ENCODE measurements at places on chromosomes 11 and 22.

GRCh38 chr22:48198489-48199459 lies 1436.3 kb downstream of the TBC1D22A start:
- DNase-seq, result no peak

DNA sequence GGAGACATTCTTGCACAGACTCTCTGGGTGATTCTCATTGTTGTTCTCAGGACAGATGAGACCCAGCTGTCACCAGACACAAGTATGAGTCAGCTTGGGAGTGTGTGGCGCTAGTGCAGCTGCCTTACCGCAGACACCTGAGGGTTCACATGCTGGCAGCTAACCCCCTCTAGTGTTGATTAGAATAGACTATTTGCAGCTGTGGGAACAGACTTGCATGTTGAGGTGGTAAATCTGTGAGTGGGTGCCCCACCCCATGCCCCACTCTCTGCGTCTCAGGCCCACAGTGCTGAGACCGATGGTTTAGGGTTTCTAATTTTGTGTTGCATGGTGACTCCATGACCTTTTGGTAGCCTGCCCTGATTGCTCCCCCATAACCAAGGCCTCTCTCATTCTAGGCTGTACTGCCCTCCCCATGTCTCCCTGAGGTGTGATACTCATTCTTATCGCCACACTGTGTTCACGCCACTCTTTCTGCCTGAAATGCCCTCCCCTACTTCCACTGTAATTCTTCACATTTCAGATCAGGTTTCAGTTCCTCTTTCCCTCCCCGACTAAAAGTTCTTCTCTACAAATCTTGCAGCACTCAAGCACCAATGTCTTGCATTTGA lies 73.7 kb upstream of the KIRREL3 start:
- DNase-seq, result peak; percentile 78

GRCh38 chr11:72875736-72876135 lies 61.5 kb downstream of the ATG16L2 start:
- no peak for DNase-seq

GRCh38 chr11:105840391-105840790 lies 181.6 kb downstream of the MSANTD4 start:
- no peak for DNase-seq

- DNase-seq, result no peak
Observed at GRCh38 chr11:64234647-64235379, 429 bp downstream of the VEGFB start.

GRCh38 chr22:42294034-42294985 lies 23.9 kb upstream of the TCF20 start:
- DNase-seq, result no peak

GRCh38 chr11:27468209-27468994 lies 4.2 kb downstream of the LGR4 start:
- DNase-seq, result no peak

GRCh38 chr11:20070459-20070858 lies 89.8 kb downstream of the DBX1 start:
- no peak for DNase-seq

- DNase-seq, result no peak
Observed at GRCh38 chr11:11550534-11550933, 71.3 kb downstream of the GALNT18 start.

DNA sequence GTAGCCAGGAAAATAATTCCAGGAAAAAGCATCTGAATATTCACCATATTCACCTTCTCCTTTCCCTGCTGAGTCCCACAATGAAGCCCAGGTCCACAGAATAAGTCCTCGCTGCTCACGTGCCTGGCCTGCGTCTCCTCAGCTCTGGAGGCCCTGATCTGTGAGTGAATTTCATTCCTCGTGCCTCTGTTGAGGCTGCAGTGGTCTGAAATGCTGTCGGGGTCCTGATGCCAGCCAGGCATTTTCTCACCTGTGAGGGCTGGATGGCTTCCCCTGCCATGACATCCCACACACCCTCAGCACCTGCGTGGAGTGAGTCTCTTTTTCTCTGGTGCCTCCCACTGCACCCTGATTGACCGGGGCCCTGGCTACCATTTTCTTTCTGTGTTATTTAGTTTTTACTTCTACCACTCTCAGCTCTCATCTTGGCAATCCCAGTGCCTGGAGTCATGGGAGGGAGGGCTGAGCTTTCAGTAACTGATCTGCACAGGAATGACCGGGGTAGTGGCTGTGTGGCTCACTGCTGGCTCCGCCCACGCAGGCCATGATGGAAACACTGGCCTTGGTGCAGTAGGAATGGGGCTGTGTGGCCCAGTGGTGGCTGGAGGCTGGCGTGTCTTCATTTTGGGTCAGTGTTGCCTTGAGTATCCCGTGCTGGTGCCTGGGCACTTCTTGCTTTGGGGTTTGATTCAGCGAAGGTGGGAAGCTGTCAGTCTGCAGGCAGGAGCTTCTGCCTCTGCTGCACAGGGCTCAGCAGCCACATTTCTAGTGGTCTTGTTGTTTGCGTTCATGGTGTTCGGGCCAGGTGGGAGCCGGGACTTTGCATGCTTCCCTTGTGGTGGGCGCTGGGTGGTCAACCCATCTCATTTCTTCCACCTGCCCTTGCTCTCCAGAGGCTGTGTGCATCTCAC lies 807.2 kb downstream of the TBC1D22A start:
- no peak for DNase-seq

DNA sequence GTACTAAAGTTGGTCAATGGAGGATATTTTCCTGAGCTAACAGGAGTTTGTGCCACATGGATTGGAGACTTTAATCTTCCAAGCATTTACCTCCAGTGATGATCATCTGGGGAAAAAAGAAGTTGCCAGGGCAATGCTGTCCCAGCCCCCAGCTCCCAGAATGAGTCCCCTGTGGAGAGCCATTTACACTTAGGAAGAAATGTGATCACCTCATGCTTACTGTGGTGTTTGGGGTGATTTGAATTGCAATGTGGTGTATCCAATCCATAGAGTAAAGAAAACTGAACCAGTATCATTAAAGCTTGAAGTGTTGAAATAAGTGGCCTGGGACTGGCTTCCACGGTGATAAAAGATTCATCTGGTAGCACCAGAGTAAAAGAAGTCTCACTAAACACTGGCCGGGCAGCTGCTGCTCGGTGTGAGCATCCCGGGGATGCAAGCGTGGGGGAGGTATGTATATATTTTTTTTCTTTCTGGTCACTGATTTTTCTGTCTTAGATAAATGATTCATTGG lies 117.2 kb upstream of the NTM start:
- no peak for DNase-seq

GRCh38 chr22:49005557-49005956 lies 822.1 kb downstream of the BRD1 start:
- DNase-seq, result no peak

DNA sequence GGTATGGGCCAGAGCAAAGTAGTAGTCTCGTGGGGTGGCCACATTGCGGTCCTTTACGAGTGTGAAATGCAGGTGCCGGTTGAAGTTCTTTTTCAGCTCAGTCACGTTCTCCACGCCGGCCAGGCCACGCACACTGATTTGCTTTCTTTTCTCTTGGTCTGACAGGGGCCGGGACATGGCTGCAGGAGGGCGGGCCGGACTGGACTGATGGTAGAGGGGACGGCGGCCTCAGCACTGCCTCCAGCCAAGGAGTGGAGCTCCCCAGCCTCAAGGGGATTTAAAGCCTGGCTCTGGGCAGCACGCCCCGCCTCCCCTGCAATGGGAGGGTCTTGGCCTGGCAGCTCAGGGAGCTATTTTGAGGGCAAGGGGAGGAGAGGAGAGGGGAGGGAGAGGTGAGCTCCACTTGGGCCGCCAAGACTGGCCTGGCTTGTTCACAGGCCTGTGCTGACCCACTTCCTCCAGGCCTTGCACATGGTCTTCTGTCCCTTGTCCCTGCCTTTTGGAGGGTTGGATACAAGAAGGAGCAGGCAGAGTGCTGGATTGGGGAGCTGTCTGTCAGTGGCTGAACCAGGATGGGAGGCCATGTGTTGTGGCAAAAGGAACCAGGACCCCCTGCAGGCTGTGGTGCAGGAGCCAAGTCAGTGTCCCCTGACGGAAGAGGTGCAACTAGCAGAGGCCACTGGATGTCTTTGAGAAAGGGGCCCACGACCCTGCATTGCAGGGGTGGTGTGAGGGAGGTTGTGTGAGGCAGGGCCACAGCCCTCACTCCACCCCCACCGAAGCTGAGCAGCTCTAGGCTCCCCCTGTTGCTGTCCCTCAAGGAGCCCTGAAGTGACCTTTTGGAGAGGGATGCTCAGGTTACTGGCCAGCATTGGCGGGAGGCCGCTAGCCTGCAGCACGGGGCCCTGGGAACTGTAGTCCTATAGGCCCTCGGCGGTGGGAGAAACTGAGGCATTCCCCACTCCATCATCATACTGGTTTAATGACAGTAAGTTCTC lies at the start of gene PYGM:
TSS of gene PYGM (minus strand) at position 253 of the 998 bp plus-strand sequence. CDS start at position 177, 76 bp downstream.
- peak; percentile 85 for DNase-seq

- no peak for DNase-seq
Observed at GRCh38 chr11:34250211-34250610, 107.6 kb downstream of the ABTB2 start.

GRCh38 chr22:35873426-35873825 lies 155.2 kb downstream of the RBFOX2 start:
- DNase-seq, result no peak

GRCh38 chr22:23062616-23063538 lies 7.4 kb upstream of the GNAZ start:
- no peak for DNase-seq

GRCh38 chr11:94504689-94505293 lies 7.5 kb upstream of the C11orf97 start:
- DNase-seq, result no peak

GRCh38 chr22:28609921-28610320 lies 69.7 kb downstream of the TTC28 start:
- no peak for DNase-seq

- no peak for DNase-seq
Observed at GRCh38 chr22:49149721-49150608, 677.7 kb downstream of the BRD1 start.

DNA sequence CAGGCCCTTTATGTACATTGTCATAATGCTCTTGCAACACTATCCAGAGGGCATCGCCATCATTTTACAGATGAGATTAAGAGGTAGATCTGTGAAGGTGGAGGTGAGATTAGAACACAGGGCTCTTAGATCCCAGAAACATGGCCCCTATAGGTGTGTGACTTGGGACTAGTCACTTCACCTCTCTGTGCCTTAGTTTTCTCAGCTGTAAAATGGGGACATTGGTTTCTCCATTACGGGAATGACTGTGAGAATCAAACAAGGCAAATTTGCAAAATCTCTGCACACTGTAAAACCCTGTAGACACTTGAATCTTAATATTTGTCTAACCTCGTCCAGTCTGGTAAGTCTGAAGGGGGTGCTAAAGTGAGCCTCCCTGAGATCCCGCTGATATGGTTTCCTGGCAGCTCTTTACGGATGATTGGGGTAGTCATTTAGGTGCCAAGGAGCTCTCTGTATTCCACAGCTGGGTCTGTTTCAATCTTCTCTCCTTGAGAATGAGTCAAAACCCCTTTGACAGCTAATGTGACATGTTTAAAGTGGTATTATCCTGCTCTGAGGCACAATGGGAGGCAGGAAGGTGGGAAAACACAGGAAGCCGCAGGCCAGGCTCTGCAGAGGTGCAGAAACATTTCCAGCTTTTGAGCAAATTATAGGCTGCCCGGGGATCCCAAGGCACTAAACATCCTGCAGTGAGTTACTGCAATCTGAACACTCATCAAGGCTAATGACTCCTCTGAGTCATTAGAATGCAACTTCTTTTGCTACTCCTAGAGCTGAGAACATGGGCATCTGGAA lies 140.8 kb downstream of the CCDC81 start:
- DNase-seq, result no peak

- DNase-seq, result no peak
Observed at GRCh38 chr22:24422102-24422665, 5.2 kb upstream of the ADORA2A start.

- no peak for DNase-seq
Observed at GRCh38 chr22:25007444-25008106, 55.1 kb downstream of the KIAA1671 start.

- no peak for DNase-seq
Observed at GRCh38 chr11:81368192-81368591, 1365.5 kb downstream of the FAM181B start.

GRCh38 chr11:70546191-70546940 lies 148.0 kb downstream of the CTTN start:
- DNase-seq, result no peak

DNA sequence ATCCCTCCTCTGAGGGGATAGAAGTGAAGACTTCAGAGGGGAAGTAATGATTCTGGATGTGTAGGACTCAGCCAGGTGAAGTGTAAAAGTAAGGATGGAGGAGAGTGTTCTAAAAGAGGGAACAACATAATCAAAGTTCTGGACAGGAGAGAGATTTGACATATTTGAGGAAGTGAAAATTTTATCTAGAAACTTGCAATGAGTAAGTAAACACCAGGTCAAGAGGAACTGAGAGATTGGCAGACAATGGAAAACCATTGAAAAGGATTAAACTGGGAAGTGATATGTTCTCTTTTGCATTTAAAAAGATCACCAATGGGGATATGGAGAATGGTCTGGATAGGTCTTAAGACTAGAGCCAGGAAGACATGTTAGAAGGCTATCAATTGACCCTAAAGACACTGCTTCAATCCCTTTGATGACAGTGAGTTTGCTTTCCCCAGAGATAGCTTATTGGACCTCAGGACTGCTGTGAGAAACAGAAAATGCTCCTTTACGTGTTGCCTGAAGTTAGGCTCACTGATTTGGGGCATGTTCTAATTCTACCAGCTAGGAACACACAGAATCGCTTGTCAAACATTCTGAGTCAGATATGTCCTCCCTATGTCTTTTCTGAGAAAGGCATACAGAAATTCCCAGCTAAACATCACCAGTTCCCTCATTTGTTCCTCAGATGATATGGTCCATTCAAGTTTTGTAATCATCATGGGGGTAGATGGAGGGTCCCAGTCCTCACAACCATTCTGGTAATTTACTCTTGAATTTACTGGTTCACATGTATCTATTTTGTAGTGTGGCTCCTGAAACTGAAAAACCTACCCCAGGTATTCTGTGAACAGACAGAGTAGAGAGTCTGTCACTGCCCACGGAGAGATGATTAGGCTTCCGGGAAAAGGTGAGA lies 144.9 kb downstream of the MAML2 start:
- no peak for DNase-seq

DNA sequence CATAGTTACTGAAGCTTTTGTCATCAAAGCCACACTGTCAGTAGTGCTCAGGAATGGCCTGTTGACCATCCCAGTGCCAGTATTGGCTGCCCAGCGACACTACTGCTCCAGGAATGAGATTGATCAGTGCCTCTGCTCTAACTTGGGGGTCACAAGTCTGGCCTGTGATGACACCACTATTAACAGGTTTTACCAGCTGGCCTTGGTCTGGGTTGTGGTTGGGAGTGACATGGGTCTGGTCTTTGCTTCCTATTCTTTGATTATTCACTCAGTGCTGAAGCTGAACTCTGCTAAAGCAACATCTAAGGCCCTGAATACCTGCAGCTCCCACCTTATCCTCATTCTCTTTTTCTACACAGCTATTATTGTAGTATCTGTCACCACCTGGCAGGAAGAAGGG lies 21.5 kb downstream of the OR56B4 start:
- no peak for DNase-seq

- DNase-seq, result no peak
Observed at GRCh38 chr11:134470238-134470637, 58.2 kb upstream of the B3GAT1 start.
